ENCODE measurements at places on chromosomes 4 and X. TPM values are rescaled to one million over a fixed set of nuclear protein-coding genes. Genes with fewer than 3 reads are reported as not detected.

GBA3 gene
- 0.68 TPM for total RNA-seq

GRCh38 chrX:118221270-118221669 lies 104.7 kb upstream of the KLHL13 start:
- DNase-seq = no peak

- no peak for DNase-seq
Measured at GRCh38 chrX:85544609-85545008, 165.1 kb upstream of the POF1B start.

- no peak for DNase-seq
Measured at GRCh38 chrX:55783723-55784122, 66.2 kb downstream of the RRAGB start.

DNA sequence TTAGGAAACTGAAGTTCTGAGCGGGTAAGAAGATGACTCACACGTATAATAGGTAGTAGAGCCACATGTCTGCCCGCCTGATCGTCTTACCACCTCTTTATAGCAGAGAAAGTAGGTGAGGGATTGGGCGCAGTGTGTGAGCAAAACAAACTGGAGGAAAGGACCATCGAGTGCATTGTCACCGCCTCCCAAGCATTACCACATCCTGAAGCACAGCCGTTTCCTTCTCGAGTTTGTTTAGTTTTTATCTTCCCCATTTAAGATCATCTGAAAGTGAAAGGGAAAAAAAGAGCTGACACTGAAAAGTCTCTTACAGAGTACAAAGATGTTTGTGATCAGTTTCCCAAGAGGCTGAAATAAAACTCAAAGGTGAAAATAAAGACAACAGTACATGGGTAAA lies 14.8 kb downstream of the PDK3 start:
- DNase-seq = no peak

- peak; percentile 72 for DNase-seq
Measured at GRCh38 chr4:94455081-94455480, 3.3 kb downstream of the PDLIM5 start.

ARHGAP4 gene
- 11.9 TPM for total RNA-seq

GYPA gene
- total RNA-seq = not detected

DNA sequence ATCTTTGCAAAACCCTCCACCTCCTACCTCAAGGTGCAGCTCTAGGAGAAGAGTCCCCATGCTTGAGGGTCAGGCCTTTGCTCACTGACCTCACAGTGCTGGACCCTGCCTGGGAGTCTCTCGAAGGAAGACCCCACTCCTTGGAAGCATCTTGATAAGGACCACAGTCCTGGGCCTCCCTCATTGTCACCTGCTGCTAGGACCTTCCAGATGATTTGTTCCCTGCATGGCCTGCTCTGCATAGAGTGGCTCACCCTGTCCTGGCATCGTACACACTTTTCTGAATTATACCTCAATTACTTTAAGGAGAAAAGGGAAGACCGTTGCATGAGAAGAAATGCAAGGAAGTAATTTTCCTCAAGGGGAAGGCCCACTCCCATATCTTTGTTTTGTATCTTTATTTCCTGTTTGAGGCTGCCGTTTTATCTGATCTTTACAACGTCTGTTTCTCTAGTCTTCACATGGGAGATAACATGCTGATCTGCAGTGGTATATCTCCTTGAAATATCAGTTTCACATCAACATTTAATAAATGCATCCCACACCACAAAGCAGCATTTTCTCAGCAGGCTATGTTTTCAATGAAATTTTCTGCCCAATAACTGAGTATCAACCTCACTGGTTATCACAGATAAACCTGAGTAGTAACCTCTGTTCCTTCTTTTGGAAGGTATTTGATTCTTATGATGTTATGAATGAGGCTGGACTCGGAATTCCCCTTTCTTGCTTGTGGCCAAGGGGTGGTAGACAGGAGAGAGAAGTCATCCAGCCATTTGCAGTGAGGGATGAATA lies 15.0 kb upstream of the AKAP17A start:
- no peak for DNase-seq

MSX1 gene
- total RNA-seq = 4.2 TPM

PLP1 gene
- 2.9 TPM for total RNA-seq

DNA sequence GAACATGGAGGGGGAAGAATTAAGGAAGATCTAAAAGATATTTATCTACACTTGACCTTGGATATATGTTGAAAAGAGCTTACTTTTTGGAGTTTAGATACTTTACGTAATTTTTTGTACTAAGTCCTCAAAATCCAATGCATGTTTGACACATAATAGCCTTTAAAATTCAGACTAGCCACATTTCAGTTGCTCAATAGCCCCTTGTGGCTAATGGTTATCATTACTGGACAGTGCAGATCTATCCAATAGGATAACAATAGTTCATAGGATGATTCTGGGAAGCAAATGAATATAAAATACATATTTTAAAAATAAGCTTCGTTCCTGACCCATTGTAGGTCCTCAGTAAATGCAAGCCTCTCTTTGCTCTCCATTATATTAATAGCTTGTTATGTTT lies 13.8 kb downstream of the AP1AR start:
- no peak for DNase-seq

DNA sequence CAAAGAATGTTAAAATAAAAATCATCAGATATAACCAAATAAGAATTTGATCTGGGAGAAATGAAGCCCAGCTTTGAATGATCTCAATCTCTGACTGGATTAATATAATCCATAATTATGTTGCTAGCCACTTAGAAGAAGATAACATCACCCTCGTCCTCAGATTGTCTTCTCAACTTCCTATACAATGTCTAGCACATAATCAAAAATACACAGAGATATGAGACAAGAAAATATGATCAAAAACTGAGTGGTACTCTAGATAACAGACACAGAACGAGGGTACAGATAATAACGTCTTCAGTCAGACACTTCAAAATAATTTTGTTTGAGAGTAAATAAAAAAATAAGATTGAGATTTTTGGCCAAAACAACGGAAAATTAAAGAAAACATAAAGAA lies 47.1 kb downstream of the EVC2 start:
- DNase-seq = no peak

IL1RAPL1 gene
- 0.23 TPM for total RNA-seq

LRP2BP gene
- 1.4 TPM for total RNA-seq

DNA sequence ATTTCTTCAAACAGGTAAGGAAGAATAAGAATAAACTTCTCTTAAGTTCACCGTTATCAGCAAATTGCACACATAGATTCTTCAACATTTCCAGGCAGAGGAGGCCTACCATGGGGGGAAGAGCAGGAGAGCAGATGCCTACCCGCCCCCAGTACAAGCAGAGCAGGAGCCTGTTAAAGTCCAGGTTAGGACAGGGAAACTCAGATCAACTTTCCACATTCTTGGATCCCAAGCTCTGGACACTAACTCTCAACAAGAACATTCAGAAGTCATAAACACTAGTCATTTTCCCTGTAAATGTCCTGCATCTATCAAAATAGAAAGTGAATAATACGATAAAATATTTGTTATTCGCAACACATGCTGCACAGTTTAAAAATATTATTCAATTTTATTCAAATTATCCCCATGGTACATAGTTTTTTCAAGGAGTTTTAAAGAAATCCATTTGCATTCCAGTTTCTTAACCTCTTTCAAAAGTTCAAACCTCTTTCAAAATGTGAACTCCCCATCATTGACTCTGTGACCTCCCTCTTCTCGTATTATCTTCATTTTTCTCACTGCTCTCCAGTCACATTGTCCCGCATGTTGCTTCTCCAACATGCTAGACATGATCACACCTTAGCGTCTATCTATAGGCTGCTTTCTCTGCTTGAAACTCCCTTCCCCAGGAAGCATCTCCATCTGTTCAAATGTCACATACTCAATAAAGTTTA lies 185.2 kb upstream of the NEIL3 start:
- DNase-seq = no peak

GRCh38 chrX:51798701-51799100 lies 55.5 kb downstream of the GSPT2 start:
- DNase-seq = no peak

GRCh38 chr4:25938366-25938765 lies 24.3 kb downstream of the SMIM20 start:
- no peak for DNase-seq

- DNase-seq = no peak
Measured at GRCh38 chrX:23435575-23435974, 100.9 kb downstream of the PTCHD1 start.

CD38 gene
- total RNA-seq = 9.9 TPM

GRCh38 chrX:134545510-134545909 lies 85.5 kb downstream of the HPRT1 start:
- DNase-seq = no peak

RHOXF2B gene
- not detected for total RNA-seq

GYG2 gene
- total RNA-seq = 4.6 TPM

DNA sequence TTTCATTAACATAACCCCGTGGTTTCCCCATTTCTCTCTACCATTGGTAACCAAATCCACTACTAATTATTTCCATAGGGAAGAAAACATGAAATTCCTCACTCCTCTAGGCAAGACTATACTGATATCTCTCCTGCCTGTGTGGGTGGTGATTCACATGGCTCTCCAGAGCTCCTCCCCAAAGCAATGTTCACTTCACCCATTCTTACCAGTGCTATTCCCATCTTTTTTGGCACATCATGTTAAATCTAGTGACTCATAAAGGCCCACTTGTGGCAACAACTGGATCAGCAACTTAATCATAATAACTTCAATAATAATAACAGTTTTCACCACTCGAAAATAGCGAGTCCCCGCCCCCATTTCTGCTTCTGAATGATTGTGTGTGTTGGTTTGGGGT lies 6.1 kb upstream of the HCCS start:
- no peak for DNase-seq

NHS gene
- 17.7 TPM for total RNA-seq

DNA sequence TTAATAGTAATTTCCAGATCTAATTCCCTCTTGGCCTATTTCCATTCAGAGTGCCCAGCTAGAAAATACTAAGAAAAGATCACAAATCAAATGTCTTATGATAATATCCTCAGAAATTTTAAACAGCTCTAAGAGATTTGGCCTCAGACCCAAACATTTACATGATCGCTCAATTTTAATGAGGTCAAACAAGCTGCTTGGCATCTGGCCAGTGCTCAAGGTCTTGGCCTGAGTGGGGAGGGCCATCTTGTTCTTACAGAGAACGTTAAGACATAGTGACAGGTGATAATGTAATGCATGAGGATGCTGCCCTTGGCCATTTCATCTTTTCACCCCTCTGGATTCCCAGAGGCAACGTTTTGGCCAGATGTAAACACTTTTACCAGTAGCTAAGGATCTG lies 159.2 kb upstream of the SLC7A11 start:
- DNase-seq = no peak

GRCh38 chr4:93232883-93233282 lies 595.7 kb upstream of the ATOH1 start:
- DNase-seq = no peak

PCDH19 gene
- total RNA-seq = 0.91 TPM

- no peak for DNase-seq
Measured at GRCh38 chr4:116489739-116490138, 595.6 kb downstream of the TRAM1L1 start.

DNA sequence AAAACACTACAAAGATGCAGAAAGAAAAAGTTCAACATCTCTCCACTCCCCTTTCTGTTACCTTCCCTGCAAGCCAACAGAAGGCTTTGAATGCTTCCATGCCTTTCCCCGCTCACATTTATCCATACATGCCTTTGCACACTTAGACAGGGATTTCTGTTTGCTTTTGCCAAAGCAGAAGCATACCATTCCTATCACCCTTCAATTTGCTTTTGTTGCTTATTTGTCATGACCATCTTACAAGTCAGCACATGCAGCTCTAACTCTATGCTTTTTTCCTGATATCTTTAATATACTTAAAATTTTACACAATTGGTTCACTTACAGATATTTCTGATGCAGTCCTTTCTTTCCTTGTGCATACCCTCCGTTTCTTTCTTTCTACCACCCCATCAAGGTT lies 169.6 kb downstream of the CORIN start:
- DNase-seq = no peak

YIPF7 gene
- not detected for total RNA-seq

DNA sequence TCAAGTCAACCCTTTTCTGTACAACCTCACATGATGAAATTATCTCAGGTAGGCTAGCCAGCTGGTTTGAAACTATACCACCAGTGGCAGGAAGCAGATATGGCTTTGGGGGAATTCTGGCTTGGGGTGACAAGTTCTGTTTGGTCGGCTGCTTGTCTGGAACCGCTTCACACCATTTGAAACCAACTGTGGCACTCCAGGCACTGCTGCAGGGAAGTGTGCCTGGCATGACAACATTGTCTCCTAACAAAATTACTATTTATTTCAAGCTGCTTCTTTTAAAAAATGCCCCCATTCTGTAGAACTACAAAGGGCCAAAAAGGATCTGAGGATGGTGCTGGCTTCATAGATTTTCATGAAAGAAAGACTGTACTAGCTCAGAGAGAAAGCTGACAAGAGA lies 37.1 kb upstream of the GPM6B start:
- DNase-seq = no peak

MGARP gene
- total RNA-seq = 0.73 TPM

DNA sequence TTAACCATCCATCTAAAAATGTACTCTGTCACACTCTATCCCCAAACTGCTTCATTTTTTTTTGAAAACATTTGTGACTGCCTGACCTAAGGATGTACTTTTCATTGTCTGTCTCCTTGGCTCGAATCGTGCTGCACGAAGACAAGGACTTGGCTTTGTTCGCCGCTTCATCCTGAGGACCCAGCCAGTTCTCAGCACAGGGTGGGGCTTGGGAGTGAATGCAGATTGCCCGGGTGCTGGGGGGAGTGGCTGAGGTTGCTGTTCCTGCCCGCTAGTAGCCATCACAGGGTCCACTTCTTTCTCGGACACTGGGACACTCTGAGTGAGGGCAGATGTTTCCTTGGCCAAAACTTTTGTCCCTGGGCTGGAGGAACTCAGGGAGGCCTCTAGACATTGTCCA lies 70.1 kb upstream of the CLCN4 start:
- DNase-seq = no peak

GRCh38 chr4:173288296-173288695 lies 45.9 kb downstream of the HMGB2 start:
- no peak for DNase-seq

DNA sequence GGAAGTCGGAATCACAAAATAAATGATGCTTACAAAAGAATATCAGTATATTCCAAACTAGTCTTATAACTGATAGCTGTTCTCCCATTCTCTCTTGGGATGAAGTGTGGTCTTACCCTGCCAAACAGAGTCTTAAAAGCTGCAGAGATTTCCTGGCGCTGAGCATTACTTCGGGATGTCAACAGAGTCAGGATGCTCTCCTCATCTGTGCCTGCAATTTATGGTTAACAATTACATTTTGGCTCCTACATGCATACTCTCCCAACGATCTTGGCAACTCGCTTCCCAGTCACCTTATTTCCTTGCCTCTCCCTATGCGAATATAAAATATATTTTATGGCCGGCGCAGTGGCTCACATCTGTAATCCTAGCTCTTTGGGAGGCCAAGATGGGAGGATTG lies 12.2 kb downstream of the ANXA5 start:
- DNase-seq = no peak

GRCh38 chr4:16770710-16771285 lies 127.6 kb downstream of the LDB2 start:
- no peak for DNase-seq

ANXA10 gene
- total RNA-seq = not detected

- DNase-seq = no peak
Measured at GRCh38 chr4:54318904-54319303, 89.8 kb downstream of the PDGFRA start.

- no peak for DNase-seq
Measured at GRCh38 chrX:132331000-132331399, 111.8 kb upstream of the RAP2C start.

Measured in prostate gland (tissue), 2 donors.